ENCODE measurements at places on chromosomes 6 and 20.

DNA sequence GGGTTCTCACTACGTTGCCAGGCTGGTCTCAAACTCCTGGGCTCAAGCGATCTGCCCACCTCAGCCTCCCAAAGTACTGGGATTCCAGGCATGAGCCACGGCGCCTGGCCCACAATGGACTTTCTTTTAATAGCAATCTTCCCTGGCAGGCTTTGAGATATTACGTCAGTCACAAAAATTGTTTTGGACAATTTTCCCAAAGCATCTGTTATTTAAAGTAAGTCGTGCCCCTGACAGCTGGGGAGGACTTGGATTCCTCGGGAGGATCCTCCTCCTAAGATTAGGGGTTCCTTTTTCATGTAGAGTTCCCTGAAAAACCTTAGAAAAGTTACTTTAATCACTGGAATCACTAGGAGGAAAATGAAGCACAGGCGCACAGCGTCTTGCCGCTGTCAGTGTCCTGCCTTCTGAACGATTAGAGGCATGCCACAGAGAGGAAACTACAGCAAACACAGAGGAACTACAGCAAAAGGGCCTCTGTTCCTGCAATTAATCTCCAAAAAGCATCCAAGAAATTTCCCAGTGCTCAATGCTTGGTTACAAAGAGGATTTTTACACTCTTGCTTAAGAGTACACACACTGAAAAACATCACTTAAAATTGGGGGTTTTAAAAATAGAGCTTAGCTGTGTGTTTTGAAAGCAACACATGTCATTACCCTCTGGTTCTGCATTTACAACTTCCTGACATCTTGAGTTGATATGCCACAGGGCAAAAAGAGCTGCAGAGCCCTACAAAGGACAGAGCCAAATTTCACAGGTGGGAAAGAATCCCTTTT, 4.5 kb downstream of the ACSS1 start:
- no peak for DNase-seq

DNA sequence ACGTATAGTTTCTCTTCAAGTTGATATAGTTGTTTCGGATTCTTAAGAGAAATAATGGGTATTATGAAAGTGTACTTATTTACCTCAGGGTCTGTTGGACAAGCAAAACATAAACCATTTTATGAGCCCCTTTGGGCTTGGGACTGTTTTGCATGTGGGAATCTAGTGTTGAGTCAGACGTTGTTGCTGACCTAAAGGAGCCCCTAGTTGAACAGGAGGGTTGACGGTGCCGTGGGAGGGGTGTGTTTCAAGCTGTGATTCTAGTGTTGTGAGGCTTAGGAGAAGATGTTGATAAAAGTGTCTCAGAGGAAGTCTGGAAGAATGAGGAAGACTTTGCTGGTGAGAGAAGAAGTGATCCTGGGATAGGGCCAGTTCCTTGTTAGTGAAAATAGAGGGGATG, 140.0 kb downstream of the ARID1B start:
- DNase-seq: no peak

DNA sequence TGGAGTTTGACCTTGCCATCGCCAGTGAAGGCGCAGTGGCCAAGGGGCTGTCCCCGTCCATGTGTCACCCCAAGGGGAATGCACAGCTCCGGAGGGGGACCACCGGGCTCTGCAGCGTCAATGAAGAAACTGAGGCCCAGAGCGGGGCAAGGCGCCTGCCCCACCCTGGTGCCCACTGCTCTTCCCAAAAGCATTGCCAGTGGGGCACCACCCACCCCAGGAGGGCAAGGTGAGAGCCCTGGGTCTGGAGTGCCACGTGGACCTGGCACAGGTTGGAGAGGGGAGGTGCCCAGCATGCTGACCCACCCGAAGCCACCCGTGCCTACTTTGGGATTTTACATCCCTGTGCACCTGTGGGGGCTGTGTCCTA, 8.3 kb downstream of the NTSR1 start:
- DNase-seq: no peak

GRCh38 chr20:6075428-6076219, 21.8 kb upstream of the LRRN4 start:
- DNase-seq: no peak

- no peak for DNase-seq
These were observed 86.2 kb upstream of the BEND6 start for GRCh38 chr6:56868687-56869086.

DNA sequence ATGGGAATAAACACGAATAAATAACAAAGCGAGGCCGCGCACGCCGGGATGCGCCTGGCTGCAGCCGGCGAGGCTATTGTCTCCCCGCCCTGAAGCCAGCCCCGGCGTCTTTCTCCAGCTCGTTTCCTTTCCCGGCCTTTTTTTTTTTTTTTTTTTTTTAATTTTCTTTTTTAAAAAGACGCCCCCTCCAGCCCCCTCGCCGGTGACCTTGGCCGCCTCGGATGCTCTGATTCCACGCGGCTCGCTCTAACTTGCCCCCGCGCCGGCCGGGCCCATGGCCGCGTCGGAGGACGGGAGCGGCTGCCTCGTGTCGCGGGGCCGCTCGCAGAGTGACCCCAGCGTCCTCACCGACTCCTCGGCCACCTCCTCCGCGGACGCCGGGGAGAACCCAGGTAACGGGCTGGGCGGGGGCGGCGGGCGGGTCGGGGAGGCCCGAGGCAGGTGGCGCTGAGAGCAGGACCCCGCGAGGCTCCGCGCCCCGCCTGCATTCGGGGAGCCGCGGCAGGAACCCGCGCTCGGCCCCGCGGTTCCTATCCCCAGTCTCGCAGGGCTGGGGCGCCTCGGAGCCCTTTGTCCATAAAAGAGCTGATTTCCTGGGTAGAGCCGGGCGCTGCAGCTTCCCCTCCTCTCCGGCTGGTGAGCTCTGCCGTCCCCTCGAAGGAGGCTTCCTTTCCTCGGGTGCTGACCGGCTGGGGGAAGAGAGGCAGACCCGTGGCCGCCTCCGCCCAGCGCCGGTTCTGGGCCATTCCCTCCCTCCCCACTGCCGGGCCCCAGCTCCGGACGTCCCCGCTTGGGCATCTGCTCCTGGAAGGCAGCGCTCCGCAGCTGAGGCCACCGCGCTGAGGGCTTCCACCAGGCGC, 631 bp downstream of the PHACTR3 start:
- no peak for DNase-seq

DNA sequence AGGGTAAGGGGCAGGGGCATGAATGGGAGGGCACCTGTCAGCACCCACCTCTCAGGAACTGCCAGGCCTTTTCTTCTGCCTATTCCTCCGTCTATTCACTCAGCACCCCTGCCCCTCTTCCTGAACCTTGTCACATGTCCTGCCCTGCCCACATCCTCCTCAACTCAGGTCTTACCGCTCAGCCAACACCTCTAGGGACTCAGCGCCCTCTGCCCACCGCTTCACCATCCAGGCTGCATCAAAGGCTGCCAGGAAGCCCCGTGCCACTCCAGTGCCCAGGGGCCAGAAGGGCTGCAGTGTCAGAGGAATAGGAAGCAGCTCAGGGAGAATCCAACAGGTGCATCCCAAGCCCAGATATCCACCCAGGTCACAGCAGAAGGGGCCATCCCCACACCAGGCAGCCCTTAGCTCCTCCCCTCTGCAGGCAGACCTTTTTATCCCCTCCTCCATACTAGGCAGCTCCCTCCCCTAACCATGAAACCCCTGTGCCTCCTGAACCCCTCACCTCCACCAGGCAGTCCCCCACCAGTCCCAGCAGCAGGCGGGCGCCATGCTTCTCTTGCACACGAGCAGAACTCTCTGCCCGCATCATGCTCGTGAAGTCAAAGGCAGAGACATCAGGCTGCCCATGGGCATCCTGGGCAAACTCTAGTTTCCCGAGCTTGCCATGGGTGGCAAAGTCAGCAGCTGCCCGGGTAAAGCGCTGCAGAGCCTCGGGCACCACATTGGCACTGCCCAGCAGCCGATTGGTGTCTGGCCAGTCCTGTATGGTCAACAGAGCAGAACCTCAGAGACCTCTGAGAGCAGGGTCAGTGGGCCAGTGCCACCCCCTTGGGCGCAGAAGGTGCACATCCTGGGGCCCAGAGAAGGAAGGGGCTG, 5.5 kb downstream of the MICAL1 start:
- no peak for DNase-seq

DNA sequence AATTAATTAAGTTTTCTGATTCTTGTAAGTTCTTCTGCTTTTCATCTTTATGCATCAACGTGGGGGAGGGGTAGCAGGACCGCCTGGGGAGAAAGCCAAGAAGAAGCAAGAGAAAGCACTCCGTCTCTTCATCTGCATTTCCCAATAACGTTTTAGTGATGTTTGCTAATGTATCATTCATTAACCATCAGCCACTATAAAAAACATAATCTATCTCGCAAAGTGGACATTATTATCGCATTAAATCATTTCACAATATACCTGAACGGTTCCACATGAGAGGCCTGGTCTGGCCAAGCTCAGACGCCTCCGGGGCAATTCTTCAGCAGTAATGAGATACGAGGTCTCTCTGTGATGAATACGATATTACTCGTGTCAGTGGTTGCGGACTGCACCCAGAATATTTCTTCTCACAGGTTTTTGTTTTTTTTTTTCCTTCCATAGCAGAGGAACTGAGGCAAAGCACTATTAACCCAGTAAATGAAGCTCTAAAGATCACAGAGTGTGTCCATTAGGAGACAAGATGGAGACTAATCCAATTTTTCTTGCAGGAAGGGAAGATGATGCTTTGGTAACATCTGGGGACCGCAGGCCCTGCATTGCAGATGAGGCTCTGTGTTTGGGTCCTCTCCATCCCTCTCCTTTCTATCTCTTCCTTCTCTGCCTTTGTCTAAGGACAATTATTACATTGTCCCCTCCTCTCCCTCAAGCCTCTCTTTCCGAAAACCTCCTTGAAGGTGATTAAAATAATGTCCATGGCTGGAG, 156.1 kb downstream of the SLC35B3 start:
- DNase-seq: no peak

DNA sequence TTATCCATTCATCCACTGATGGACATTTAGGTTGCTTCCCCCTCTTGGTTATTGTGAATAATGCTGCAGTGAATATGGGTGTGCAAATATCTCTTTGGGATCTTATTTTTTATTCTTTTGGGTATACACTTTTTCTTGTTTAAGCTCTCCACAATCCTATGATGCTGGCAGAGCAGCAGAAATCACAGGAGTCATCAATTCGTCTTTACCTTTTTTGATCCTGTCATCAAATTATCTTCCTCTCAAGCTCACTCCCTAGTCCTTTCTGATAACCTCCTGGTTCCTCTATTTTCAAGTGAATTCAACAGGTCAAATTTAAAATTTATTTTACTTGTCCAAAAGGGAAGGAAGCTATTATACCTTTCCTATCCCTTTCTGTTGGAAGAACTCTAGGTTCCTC, 89.1 kb downstream of the PLCG1 start:
- DNase-seq: no peak

DNA sequence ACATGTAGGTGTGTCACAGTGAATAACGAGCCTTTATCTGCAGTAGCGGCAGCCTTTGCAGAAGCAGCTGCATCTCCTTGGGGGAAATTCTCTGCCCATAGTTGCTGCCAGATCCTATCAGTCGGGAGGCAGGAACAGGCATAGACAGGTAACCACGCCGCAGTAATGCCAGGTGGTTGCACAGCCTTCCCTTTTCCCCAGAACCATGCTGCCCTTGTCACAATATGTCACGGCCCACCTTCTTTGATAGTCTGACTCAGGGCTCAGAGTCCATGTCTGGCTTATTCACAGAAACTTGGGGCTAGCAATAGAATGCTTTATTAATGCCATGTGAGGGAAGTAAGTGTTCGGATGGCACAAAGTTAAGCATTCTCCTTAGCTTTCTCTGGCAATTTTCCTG, 76.6 kb downstream of the F13A1 start:
- no peak for DNase-seq

- DNase-seq: no peak
These were observed 28.4 kb upstream of the BTN3A2 start for GRCh38 chr6:26336355-26337198.

GRCh38 chr20:10719740-10720385, 46.1 kb upstream of the JAG1 start:
- no peak for DNase-seq

DNA sequence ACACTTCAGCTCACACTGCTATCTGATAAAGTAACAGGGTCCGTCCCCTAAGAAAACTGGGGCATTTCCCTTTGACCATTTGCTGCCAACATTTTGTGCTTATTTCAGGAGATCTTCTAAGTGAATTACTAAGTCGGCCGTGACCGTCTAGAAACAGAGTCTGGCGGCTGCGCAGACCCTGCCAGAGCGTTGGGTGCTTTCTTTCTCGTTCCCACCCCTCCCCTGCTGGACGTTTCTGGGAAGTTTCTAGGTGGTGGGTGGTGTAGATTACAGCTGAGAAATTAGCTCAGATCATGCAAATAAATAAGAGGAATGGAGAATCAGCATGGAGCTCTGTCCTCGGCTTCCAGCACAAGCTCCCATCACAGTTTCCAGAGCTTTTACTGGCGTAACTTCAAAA, 128.1 kb downstream of the MYLK4 start:
- DNase-seq: no peak

Measured in stimulated activated CD4-positive, alpha-beta T cell treated with anti-CD3 and anti-CD28 coated beads, TNF-alpha, amount 100 ng/mL, for 4 hours (primary cell).